Activated CD4-positive, CD25-positive, alpha-beta regulatory T cell treated with anti-CD3 and anti-CD28 coated beads, Interleukin-2, amount 50 U/mL, for 16 hours (primary cell): ENCODE measurements at places on chromosomes 4 and X.

- no peak for DNase-seq
These were observed 70.2 kb downstream of the CXXC4 start for GRCh38 chr4:104424475-104424941.

GRCh38 chrX:37424000-37424429 lies 74.9 kb downstream of the PRRG1 start:
- no peak for DNase-seq

GRCh38 chr4:2937146-2937857 lies 25.9 kb downstream of the NOP14 start:
- DNase-seq, result no peak

GRCh38 chr4:147682755-147683154 lies 1.2 kb downstream of the PRMT9 start:
- no peak for DNase-seq

- no peak for DNase-seq
These were observed 26.4 kb upstream of the ARSJ start for GRCh38 chr4:114005569-114006442.

- no peak for DNase-seq
These were observed 173.6 kb downstream of the RCHY1 start for GRCh38 chr4:75340561-75340960.

GRCh38 chr4:48588230-48589097 lies 98.4 kb downstream of the ZAR1 start:
- no peak for DNase-seq

- no peak for DNase-seq
These were observed 28.7 kb downstream of the RAB28 start for GRCh38 chr4:13455411-13455810.

- no peak for DNase-seq
These were observed 130.2 kb downstream of the ENOX2 start for GRCh38 chrX:130772776-130773143.

GRCh38 chr4:119284876-119285780 lies 36.8 kb downstream of the FABP2 start:
- no peak for DNase-seq

GRCh38 chr4:28565396-28565795 lies 1704.8 kb downstream of the STIM2 start:
- DNase-seq, result no peak

DNA sequence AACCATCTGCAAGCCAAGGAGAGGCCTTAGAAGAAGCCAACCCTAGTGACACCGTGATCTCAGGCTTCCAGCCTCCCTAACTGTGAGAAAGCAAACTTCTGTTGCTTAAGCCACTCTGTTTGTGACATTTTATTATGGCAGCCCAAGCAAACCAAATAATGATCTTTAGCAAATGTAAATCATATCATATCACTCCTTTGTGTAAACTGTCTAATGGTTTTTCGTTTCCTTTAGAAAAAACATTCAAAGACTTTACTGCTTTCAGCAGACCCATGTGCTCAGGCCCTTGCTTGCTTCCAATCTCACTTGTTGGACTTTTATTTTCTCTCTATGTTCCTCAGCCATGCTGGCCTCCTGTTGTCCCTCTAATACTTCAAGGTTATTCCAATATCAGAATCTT lies 192.2 kb upstream of the HS3ST1 start:
- DNase-seq, result no peak

- no peak for DNase-seq
These were observed 23.2 kb downstream of the TNIP3 start for GRCh38 chr4:121140716-121141460.

- DNase-seq, result no peak
These were observed 143.5 kb downstream of the SOWAHB start for GRCh38 chr4:76754439-76754838.

DNA sequence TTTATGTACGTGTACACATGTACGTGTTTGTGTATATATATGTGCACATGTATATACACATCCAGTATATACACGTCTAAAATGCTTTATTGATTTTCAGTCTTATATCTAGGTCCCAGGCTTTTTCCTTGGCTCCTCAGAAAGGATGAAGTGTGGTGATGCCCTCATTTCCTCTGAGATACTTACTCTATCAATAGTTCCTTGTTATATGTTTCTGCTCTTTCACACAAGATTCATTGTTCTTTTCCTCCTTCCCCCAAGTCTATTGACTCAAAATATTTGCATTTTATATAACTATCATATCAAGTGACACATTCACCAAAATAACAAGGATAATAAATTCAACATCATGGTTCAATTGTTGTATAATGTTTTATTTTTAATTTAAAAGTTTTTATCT lies 359.2 kb downstream of the EPHA5 start:
- DNase-seq, result no peak

DNA sequence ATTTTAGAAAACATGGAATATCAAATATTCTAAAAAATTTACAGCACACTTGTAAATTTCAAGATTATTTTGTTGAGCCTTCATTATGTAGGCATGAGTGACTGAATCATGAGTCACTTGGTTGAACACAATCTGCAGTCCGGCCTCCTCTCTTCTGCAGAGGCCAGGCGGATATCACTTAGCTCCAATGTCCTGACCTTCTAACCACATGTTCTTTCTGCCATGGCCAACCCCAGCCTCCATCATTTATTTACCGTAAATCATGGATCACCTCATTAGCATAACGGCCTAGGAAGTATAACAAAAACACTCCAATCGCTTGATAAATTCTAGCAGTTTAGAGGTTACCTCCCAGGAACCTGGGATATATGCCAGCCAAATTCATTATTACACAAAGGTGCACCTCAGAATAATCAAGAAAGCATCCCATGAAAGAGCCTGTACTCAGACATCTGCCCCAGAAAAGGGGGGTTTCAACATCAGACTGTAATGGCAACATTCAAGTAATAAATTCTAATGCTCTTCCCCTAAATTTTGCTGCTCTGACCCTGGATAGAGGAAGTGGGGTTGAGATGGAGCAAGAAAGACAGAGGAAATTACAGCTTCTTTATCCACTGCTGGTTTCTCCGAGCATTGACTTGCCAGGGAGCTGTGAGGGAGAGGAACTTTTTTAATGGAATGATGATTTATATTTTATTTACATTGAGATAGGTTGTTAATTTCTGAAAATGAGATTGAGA lies 2153.6 kb upstream of the AGA start:
- DNase-seq, result no peak

DNA sequence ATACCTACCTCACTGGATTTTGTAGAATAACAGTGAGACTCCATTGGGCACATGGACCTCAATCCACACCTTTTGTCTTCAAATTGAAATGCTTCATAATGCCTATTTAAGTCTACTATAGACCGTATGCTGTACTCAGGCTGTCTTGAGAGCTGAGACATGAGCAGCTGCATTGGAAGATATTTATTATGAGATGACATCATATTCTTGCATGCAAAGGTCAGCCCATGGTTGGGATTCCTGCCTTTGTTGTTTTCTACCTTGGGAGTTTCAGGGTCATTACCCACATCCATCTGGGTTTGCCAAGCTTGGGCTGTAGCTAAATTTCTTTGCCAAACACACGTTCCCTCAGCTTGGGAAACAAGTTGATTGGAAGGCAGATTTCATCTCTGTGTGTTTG lies 33.2 kb upstream of the MAMLD1 start:
- DNase-seq, result no peak

DNA sequence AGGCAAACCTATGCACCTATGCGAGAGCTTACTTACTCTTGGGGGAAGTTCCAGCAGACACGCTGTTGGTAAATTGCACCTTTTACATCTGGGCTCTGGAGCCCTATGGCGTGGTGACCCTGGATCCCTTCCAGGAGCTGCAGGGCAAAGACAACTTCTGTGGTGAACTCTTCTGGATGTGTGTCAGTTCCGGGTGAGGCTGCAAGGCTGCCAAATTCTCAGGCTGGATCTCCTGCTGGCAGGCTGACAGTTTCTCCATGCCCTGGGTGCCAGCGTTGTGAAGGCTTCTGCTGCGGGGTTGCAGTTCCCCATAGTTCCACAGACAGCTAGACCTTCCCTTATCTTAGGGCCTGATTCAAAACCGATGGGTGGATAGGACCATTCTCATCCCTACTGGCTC lies 37.9 kb downstream of the RAP2C start:
- DNase-seq, result no peak

GRCh38 chr4:38242822-38243387 lies 282.7 kb downstream of the PTTG2 start:
- no peak for DNase-seq

GRCh38 chrX:35699642-35700041 lies 98.5 kb upstream of the MAGEB16 start:
- no peak for DNase-seq

DNA sequence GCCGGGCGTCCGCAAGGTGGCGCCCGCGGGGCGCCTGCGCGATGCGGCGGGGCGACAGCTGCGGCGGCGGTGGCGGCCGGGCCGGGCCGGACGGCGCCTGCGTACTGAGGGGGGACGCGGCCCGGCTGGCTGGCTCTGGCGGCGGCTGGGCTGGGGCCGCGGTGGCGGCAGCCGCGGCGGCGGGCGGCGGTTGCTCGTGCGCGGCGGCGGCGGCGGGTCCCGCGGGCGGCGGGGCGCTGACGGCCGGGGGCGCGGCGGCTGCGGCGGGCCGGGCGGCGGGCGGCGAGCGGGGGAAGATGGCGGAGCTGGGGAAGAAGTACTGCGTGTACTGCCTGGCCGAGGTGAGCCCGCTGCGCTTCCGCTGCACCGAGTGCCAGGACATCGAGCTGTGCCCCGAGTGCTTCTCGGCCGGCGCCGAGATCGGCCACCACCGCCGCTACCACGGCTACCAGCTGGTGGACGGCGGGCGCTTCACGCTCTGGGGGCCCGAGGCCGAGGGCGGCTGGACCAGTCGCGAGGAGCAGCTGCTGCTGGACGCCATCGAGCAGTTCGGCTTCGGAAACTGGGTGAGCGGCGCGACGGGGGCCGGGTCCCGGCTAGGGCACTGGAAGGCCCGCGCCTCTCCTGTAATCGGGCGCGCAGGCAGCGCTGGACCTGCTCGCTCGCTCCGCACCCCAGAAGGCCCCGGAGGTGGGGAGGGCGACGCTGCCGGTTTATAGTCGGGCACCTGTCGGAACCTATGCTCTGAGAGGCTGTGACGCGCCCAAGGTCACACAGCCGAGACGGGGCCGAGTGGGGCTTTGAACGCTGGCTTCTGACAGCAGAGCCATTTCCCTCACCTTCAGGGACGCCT lies at the start of gene TADA2B:
Gene TADA2B, plus strand, starts transcription at position 89 of the 853 bp plus-strand sequence. Its CDS starts 208 bp downstream, at position 297.
- DNase-seq, result peak; percentile 25

DNA sequence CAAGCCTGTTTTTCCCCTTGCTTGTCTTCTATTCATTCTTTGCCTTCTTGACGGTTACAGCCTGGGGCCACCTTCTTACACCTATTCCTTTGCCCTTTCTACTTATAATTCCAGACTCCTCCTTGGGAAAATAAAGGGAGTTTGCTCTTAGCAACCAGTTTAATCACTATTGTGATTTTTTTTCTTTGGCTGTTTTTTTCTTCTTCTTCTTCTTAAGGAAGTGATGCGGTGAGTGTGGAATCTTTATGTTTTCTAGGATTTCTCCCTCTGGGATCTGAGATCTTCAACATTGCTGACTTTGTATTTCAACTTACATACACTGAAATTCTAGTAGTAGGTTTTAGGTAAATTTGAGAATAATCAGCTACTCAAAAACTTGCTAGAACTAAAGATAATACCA lies 1.1 kb upstream of the KLHL13 start:
- no peak for DNase-seq

DNA sequence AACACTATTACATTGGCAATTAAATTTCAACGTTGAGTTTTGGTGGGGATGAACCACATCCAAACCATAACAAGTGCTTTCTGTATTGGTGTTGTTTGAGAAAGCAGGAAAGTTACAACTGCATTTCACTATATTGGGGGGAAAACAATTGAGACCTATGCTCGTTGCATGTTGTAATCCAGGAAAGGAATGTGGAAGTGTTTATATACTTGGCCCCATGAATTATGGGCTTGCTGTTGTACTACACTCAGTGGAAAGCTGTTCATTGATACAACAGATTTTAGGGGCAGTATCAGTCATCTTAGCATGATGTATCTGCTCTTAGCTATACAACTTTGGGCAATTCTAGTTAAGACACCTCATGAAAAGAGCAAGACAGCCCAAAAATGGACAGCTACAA lies 52.4 kb downstream of the KLHL5 start:
- no peak for DNase-seq

GRCh38 chr4:10079256-10079655 lies 37.3 kb downstream of the WDR1 start:
- no peak for DNase-seq

DNA sequence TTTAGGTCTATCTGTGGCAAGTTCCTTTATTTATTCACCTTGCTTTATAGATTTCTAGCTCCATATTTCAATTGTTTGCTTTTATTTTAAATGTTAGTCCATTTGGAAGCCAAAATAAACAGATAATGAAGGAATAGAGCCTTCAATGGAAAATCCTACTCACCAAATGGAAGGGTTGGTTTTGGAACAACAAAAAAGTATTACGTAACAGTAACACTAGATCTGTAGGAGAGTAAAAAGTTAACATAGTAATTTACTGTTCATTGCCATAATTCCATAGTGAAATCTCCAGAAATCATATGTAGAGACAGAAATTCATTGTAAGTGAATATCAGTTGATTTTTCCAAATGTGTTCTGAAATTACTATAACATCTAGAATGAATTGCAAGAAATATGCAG lies 34.6 kb downstream of the NWD2 start:
- DNase-seq, result no peak

- DNase-seq, result no peak
These were observed 47.4 kb downstream of the ATXN3L start for GRCh38 chrX:13272426-13272825.

- DNase-seq, result no peak
These were observed 33.9 kb downstream of the PDK3 start for GRCh38 chrX:24498975-24499374.

DNA sequence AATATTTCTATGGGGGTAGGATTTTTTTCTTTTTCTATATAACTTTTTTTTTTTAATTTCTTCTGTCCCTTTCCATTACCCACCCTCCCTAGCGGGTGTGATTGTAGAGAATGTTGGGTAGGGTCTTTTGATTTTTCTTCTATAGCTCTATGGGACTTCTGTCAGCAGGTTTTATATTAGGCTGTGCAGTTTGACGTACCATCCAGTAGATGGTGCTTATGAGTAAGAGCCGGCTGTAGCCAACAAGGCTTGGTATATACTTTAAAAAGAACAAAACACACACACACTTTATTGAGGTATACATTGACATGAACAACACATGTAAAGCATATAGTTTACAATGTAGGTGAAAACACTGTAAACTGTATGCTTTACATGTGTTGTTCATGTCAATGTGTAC lies 247.9 kb upstream of the POF1B start:
- no peak for DNase-seq

DNA sequence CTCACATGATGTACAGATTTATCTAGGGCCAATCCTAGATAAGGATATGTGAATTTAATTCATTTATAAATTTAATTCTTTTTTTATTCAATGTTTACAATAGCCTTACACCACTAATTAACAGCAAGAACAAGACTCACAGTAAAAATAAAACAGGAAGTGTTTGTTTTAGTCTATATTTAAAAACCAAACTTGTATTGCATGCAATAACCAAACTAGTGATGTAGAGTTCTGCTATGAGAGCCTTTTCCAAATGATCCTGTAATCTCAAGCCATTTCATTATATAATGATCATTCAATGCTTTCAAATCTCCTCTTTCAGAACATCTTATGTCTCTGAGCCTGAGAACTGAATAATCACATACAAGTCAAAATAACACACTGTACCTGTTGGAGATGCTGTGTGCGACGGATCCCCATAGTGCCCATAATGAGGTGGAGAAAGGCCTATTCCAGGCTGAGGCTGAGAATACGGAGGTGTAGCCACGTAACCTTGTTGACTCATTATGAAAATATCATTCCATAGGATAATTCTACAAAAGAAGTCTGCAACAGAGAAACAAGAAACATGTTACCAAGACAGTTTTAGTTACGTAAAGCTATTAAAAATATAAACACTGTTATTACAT lies 2.6 kb downstream of the SEC24D start:
- DNase-seq, result no peak
